ENCODE measurements at places on chromosomes 1 and 21.

DNA sequence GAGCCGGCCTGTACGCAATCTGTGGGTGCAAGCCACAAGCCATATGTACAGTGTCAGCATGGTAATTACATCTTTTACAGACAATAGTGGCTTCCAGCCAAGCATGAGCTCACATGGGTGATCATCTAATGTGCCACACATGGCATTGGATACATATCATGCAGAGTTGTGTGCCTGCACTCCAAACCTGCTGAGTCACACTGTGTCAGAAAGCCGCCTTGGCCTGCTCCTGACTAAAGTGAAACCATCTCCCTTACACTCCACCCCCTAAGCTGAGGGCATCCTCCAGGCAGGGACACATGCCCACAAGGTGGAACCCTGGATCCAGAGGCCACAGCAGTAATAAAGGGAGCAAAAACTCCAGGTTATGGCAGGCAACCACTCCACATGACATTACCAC, 72.5 kb downstream of the KCNT2 start:
- no peak for DNase-seq

GRCh38 chr1:200869753-200870391, 2.9 kb upstream of the GPR25 start:
- DNase-seq: no peak

DNA sequence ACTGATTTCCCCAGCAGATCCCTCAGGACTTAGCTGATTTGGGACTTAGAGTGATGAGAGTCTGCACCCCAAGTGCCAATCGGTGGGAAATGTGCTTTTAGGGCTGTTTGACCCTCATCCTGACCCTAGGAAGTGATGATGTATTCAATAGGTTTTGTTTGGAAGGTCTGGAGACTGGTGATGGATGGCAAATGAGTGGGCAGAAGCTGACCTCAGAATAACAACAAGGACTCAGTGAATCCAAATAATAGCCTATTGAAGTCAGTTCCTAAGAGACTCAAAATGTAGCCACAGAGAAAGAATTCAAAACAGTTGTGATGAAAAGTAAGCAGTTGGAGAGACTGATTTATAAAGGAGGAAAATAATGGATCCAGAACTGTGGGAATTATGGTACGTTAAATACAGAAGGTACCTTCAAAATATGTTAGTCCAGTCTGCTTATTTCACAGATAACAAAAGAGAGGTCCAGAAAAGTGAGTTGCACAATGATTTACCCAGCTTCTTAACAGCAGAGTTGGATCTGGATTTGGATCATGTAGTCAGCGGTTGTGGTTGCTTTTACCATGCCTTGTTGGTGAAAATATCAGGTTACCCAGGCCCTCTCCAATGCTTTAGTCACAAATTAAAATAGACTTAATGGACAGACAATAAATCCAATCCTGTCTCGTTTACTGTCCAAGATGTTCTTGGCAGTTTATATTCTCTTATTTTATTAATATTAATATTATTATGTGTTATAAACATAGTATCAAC, 123.0 kb upstream of the PTBP2 start:
- DNase-seq: peak; percentile 23

DNA sequence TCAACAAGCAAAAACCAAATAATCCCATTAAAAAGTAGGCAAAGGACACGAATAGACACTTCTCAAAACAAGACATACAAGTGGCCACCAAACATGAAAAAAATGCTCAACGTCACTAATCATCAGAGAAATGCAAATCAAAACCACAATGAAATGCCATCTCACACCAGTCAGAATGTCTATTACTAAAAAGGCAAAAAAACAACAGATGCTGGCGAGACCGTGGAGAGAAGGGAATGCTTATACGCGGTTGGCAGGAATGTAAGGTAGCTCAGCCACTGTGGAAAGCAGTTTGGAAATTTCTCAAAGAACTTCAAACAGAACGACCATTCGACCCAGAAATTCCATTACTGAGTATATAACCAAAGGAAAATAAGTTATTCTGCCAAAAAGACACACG, 145.1 kb upstream of the EDN2 start:
- no peak for DNase-seq

DNA sequence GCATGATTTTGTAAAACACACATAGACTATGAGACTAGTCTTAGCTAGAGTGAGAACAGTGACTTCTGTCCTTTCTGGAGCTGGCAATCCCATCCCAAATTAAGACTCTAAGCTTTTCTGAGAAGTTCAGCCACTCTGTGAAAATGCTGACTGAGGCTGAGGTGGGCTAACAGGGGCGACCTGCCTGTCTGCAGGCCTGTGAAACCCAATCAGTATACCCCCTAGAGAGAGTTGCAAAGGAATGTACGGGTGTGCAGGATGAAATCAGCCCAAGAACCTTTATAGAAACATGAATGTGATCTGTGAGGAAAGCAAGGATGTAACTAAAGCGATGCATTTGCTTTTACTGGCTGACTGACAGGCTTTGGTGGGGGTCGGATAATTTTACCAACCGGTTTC, 16.0 kb upstream of the TBX15 start:
- no peak for DNase-seq

GRCh38 chr1:20168564-20169491, 17.1 kb upstream of the UBXN10 start:
- DNase-seq: peak; percentile 54

GRCh38 chr1:180562640-180563025, 3.9 kb downstream of the OVAAL start:
- DNase-seq: no peak

GRCh38 chr1:10328180-10328963, 70.5 kb upstream of the PGD start:
- DNase-seq: no peak

DNA sequence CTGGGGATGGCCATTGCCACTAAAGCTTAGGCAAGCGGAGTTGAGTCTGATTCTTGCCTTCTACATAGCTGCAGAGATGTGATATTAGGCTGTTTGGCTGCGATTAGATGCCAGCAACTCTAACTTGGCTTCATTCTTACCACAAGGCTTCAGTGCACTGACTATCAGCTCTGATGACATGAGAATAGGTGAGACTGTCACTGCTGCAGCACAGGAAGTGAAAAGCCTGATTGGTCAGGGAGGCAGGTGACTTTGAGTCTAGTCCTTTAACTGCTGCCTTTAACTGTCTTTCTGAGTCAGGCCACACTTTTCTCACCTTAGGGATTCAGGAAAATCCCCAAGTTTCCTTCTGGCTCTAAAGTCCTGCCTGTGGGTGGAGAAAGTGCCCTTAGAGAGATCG, 14.1 kb upstream of the PLXNA2 start:
- no peak for DNase-seq

DNA sequence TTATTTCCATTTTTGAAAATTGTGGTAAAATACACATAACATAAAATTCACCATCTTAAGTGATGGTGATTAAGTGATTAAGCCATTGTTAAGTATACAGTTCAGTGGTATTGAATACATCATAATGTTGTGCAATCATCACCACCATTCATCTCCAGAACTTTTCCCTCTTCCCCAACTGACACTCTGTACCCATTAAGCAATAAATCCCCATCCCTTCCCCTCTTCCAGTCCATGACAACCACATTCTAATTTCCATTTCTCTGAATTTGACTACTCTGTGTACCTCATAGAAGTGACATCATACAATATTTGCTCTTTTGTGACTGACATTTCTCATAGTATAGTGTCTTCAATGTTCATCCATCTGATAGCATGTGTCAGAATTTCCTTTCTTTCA, 124.8 kb downstream of the DISC1 start:
- DNase-seq: no peak

- DNase-seq: no peak
Observed at GRCh38 chr21:18772897-18773296, 369.3 kb upstream of the TMPRSS15 start.

GRCh38 chr1:108747898-108748297, 1.4 kb downstream of the STXBP3 start:
- no peak for DNase-seq

DNA sequence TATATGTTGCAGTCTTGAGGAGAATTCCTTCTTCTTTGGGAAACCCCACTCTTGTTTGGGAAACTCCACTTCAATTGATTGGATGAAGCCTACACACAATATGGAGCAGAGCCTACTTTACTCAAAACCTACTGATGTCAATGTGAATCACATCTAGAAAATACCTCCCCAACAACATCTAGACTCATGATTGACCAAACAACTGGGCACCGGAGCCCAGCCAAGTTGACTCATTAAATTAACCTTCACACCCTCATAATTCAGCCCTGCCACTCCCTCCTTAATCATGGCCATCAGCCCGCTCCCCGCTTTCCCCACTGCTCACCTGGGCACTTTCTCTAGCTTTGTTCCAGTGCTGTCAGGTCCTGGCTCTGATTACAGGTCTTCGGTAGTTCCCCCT, 208.1 kb upstream of the MAP1LC3C start:
- DNase-seq: no peak

DNA sequence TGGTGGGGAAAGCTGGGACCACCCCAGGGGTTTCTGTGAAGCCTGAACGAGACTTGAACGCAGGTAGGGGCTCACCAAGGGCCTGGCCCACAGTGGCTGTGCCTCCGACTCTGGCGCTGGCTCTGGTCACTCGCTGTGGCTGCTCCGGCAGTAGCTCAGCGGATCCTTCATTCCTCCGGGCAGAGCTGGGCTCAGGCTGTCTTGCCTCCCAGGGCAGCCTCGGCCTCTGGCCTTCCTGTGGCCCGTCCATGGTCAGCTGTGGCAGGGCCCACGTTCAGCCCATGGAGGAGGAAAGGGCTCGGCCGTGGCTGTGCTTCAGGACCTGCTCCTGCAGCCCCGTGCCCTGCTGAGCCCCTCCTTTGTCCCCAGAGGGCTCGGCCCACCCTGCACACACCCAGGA, 162.9 kb upstream of the C1orf174 start:
- no peak for DNase-seq

- no peak for DNase-seq
Observed at GRCh38 chr1:36759355-36759754, 275.0 kb downstream of the GRIK3 start.

DNA sequence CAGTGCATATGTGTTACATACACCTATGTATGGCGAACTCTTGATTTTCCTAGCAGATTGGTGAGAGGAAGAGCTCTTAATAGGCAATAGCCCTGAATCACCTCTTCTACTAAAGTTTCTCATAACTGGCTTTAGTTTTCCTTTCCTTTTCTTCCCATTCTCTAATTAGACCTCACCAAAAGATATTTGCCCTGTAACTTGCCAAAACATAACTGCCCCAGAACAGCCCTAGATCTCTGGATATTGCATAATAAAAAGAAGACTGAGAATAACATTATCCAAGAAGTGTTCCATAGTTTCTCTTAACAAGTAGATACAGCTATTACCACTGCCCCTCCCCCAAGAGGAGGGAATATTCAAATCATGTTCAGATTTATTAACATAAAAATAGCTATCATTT, 16.3 kb downstream of the SGIP1 start:
- DNase-seq: no peak

DNA sequence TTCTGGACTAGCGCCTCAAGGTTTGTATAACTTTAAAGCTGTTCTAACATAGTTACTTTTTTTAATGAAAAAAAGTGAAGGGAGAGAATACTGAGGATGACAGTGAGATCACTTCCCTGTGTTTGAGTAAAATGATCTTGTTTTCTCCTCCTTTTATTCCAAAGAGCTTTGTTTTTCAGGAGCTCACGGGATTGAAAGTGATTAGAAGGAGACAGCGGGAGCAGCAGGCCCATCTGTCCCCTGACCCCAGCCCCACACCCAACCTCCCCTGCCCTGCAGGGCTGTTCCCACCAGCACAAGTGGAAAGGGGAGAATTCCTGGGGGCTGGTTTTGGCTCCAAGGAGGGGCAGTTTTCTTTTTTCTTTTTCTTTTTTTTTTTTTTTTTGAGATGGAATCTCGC, 2.1 kb upstream of the DNMT3L start:
- DNase-seq: no peak

DNA sequence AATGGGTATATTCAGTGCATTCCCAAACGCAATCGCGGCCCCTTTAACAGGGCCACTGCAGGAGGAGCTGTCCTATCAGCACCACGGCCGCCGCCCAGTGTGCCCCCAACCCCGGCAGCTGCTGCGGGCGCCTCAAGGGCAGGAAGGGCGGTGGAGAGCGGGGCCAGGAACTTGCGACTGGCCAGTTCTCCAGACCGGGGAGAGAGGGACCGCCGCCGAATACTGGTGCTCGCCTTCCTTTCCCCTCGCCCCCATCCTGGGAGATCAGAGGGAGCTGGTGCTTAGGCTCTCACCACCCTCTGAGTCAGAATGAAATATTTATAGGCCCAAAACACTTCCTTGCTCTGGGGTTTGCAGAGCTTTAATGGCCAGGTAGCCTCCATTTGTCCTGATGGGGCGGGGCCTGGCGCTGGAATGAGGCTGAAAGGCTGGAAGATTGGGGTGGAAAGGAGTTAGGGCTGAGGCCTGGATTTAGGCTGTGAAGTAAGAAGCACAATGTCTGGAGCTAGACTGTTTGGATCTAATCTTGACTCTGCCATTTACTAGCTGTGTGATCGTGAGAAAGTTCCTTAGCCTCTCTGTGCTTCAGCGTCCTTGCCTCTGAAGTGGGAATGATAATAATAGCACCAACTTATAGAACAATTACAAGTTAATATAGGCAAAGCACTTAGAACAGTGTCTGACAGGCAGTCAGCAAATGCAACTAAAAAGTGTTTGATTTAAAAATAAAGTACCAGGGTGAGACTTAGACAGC, 75.5 kb downstream of the NAV1 start:
- no peak for DNase-seq

GRCh38 chr21:24027396-24027795, 1579.9 kb downstream of the MRPL39 start:
- no peak for DNase-seq

- DNase-seq: no peak
Observed at GRCh38 chr1:32192220-32192948, 8.0 kb upstream of the CCDC28B start.

- no peak for DNase-seq
Observed at GRCh38 chr1:64361974-64362373, 108.0 kb upstream of the CACHD1 start.

DNA sequence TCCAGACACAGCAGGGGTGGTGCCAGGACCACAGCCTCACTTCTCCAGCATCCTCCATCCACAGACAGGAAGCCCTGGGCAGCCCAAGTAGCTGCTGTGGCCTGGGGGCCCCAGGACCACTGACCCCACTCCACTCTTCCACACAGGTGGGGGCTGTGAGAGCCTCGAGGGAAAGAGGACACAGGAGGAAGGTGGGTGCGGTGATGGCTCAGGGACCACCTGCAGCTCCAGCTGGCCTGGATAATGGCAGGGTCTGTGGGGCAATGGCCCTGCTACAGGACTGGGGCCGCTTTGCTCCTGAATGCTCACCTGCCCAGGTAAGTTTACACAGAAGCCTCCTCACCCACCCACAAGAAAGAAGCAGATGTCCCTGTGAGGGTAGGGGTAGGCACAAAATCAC, 18.3 kb upstream of the PRSS38 start:
- DNase-seq: no peak

Data from anterior cingulate cortex (tissue), 58 donors.